ENCODE measurements at places on chromosomes 12 and 14.
A peak's percentile ranks its signal among the peaks of the same experiment; 100 is the strongest.

DNA sequence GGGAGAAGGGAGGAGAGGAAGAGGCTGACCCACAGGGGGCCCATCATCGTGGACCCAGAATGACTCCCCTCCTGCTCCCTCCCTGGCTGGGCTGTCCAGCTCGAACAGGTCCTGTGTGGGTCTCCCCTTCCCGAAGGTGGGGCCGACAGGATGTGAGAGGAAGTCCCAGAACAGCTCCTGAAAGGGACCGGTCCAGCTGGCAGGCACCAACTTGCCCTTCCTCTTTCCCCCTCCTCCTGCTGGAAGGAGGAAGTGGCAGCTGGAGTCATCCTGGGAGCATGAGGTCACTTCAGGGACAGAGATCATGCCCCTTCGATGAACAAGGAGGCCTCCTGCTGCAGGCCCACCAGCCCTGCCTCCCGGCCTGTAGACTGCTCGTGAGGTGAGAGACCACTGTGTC, 35.0 kb upstream of the BEGAIN start:
- DNase-seq, result no peak
- no peak overlapping the region for H3K4me3 ChIP-seq
- peaks cover 15% of the 10 kb centered on the region for H3K4me1 ChIP-seq
- no peaks in the 10 kb centered on the region for H3K36me3 ChIP-seq
- H3K27ac ChIP-seq, result no peak overlapping the region

GRCh38 chr14:98580131-98580678, 691.8 kb downstream of the BCL11B start:
- H3K27ac ChIP-seq, result no peak overlapping the region
- no peak for DNase-seq
- H3K4me3 ChIP-seq, result no peak overlapping the region
- no peaks in the 10 kb centered on the region for H3K27me3 ChIP-seq
- H3K4me1 ChIP-seq, result no peaks in the 10 kb centered on the region
- H3K36me3 ChIP-seq, result no peaks in the 10 kb centered on the region

DNA sequence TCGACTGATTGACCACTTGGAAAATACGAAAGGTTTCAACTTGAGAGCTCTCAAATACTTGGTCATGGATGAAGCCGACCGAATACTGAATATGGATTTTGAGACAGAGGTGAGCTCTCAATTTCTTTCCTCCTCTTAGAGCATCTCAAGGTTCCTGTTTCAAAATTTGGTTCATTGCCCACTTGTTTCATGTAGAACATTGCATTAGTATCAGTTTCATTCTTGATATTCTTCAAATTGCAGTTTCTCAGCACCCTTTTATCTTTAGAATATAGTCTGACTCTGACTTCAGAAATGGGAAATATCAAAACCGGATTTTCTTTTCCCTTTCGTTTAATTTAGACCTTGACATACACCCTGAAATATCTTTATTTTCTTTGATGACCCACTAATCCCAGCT, 8.8 kb downstream of the DDX47 start:
- H3K27me3 ChIP-seq, result no peaks in the 10 kb centered on the region
- no peaks in the 10 kb centered on the region for H3K4me1 ChIP-seq
- no peak overlapping the region for H3K27ac ChIP-seq
- no peaks in the 10 kb centered on the region for H3K36me3 ChIP-seq

DNA sequence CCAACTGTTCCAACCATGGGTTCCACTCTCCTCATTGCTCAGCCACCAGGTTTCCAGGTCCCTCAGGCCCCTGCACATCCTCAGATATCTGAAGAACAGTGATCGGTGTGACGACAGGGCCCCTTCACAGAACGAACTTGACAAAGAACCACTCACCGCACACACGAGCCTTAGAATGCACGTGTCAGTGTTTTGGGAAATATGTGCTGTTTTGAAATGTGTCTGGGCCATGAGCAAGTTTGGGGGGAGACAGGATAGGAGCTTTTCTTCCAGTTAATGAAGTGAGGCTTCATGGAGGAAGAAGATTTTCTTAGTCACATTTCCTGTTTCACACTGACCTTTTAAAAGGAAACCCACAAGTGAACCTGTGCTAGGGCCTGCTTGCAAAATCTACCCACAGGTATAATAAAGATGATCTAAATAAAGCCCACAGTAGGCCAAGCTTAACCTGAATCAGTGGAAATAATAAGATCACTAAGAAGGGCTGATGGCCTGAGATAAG, 58.6 kb downstream of the ZFP36L1 start:
- DNase-seq, result peak; percentile 35
- H3K36me3 ChIP-seq, result no peaks in the 10 kb centered on the region
- H3K27ac ChIP-seq, result no peak overlapping the region
- H3K4me3 ChIP-seq, result no peak overlapping the region
- no peaks in the 10 kb centered on the region for H3K4me1 ChIP-seq

- DNase-seq, result no peak
- no peak overlapping the region for H3K27ac ChIP-seq
- H3K4me3 ChIP-seq, result no peak overlapping the region
- no peaks in the 10 kb centered on the region for H3K27me3 ChIP-seq
- H3K4me1 ChIP-seq, result no peaks in the 10 kb centered on the region
These were observed 128.3 kb downstream of the SLC16A7 start for GRCh38 chr12:59724011-59724695.

DNA sequence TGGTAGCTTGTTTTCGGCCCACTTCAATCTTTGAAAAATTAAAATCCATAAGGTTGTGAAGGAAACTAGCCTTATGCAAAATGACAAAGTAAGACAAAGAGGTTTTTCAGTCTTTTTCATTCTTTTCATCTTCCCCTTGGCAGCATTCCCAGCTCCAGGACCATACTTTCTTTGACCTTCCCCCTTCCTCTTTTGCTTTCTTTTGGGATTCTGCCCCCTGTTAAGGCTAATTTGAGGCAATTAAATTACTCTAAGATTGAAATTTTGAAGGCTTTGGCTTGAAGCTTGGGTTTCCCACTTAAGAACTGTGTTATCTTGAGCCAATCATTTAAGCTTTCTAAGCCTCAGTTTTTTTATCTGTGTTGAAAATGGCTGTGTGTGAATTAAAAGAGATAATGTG, 124.9 kb downstream of the DACT1 start:
- H3K36me3 ChIP-seq, result no peaks in the 10 kb centered on the region
- H3K27me3 ChIP-seq, result no peaks in the 10 kb centered on the region
- H3K4me3 ChIP-seq, result no peak overlapping the region
- DNase-seq, result no peak

DNA sequence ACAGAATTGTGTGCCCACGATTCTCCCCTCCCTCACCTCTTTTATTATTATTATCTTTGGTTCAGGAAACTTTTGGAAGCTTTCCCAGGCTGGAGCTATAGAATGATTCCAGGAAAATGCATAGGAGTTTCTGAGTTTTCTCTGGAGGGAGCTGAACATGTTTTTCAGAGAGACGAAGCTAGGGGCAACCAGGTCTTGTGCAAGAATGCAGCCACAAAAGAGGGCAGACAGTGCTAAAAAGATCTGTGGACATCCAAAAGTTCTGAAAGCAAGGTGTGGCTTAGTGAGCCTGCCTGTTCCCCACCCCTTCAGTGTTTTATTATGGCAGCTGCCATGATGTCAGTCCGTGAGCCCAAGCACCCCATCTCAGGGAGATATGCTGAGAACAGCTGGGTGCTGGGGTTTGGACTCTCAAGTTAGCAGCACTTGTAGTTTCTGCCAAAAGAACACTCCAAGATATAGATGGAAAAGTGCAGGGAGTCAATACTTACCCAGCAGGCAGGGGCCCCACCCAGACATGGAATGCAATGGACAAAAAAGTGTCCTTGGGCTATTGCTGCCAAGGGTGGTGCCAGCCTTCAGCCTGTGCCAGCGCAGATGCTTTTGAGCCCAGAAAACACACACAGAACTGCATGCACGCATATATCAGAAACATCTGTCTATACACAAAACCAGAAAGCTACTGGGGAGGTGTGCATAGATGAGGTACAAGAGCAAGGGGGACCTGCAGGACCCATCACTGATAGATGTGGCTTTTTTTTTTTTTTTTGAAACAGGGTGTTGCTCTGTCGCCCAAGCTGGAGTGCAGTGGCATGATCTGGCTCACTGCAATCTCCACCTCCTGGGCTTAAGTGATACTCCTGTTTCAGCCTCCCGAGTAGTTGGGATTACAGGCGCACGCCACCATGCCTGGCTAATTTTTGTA, 17.0 kb upstream of the IRF2BPL start:
- peak; percentile 67 for DNase-seq
- no peaks in the 10 kb centered on the region for H3K27me3 ChIP-seq

GRCh38 chr12:57724936-57725740, 13.4 kb downstream of the AGAP2 start:
- H3K36me3 ChIP-seq, result no peaks in the 10 kb centered on the region
- H3K27ac ChIP-seq, result no peak overlapping the region
- H3K27me3 ChIP-seq, result no peaks in the 10 kb centered on the region
- no peak overlapping the region for H3K4me3 ChIP-seq

DNA sequence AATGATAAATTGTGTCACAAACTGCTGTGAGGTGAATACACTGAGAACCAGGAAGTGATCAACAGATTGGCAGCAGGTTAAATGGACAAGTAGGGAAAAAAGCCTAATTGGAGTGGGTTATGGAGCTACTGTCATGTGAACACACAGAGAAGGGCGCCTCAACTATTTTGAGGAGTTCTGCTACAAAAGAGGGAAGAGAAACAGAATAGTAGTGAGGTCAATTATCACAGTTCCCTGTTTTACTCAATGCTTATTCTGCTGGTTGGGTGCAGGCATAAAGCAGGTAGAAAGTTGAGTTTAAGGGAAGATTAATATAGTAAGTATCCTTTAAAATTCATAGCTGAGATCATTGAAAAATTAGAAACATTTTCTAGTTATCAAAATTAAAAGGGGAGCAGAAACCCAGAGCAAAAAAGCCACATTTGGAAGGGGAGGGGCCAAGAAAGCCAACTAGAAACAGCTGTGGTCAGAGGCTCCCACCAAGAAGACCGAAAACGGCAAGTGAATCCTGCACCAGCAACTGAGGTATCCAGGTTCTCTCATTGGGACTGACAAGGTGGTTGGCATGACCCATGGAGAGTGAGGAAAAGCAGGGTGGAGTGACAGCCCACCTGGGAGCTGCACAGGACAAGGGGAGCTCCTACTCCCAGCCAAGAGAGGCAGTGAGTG, 105.7 kb downstream of the ZC3H14 start:
- peaks cover 5% of the 10 kb centered on the region for H3K4me1 ChIP-seq
- H3K4me3 ChIP-seq, result no peak overlapping the region

DNA sequence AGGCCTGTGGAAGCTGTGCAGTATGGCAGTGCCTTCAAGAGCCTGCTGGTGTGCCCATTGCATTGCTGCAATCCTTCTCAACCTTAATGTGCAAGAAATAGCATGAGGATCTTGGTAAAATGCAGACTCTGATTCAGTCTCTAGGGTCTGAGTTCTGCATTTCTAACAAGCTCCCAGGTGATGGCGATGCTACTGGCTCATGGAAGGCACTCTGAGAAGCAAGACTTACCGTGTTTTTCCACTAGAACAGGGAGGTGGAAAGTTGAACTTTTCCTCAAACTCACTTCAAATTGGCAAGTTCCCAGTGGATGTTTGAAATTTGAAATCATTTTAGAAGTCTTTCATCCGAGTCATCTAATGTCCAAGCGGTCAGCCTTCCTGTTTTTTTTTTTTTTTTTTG, 55.5 kb downstream of the MYRFL start:
- no peak overlapping the region for H3K27ac ChIP-seq
- no peaks in the 10 kb centered on the region for H3K27me3 ChIP-seq

- H3K27ac ChIP-seq, result no peak overlapping the region
- H3K4me1 ChIP-seq, result no peaks in the 10 kb centered on the region
- no peak overlapping the region for H3K4me3 ChIP-seq
- DNase-seq, result no peak
These were observed 70.7 kb upstream of the LMNTD1 start for GRCh38 chr12:25623816-25624215.

GRCh38 chr14:87944987-87945604, 47.9 kb downstream of the GALC start:
- H3K4me1 ChIP-seq, result no peaks in the 10 kb centered on the region
- no peak for DNase-seq
- no peak overlapping the region for H3K4me3 ChIP-seq
- H3K36me3 ChIP-seq, result peaks cover 11% of the 10 kb centered on the region
- H3K27ac ChIP-seq, result no peak overlapping the region
- no peaks in the 10 kb centered on the region for H3K27me3 ChIP-seq

GRCh38 chr12:126944684-126945083, 1322.3 kb upstream of the TMEM132C start:
- no peaks in the 10 kb centered on the region for H3K4me1 ChIP-seq
- H3K36me3 ChIP-seq, result no peaks in the 10 kb centered on the region
- no peak overlapping the region for H3K4me3 ChIP-seq
- no peaks in the 10 kb centered on the region for H3K27me3 ChIP-seq
- H3K27ac ChIP-seq, result no peak overlapping the region

- H3K4me3 ChIP-seq, result no peak overlapping the region
- no peaks in the 10 kb centered on the region for H3K27me3 ChIP-seq
- peak overlapping the region; percentile 74 for H3K27ac ChIP-seq
- no peaks in the 10 kb centered on the region for H3K36me3 ChIP-seq
These were observed 17.3 kb upstream of the TMPRSS12 start for GRCh38 chr12:50825372-50825838.

DNA sequence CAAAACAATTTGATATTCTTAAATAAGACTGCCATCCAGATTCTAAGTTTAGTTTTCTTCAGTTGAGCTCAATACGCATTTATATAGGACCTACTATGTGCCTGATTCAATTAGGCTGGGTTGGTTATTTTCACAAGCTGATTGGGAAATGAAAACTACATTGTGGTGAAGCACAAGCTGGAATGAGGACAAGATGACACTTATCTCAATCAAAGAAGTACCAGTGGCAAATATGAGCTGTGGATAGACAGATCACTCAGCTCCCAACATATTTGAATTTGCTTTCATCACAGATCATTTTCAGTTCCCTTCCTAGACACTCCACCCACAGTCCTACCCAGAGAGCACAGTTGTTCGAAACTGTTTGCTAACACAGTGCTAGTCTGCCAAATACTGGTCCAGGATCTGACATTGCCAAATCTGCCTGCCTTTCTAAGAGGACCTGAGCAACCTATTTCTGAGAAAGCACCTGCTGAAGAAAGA, 74.7 kb downstream of the LLPH start:
- no peaks in the 10 kb centered on the region for H3K27me3 ChIP-seq
- DNase-seq, result no peak
- H3K4me3 ChIP-seq, result no peak overlapping the region
- H3K36me3 ChIP-seq, result no peaks in the 10 kb centered on the region
- no peak overlapping the region for H3K27ac ChIP-seq

DNA sequence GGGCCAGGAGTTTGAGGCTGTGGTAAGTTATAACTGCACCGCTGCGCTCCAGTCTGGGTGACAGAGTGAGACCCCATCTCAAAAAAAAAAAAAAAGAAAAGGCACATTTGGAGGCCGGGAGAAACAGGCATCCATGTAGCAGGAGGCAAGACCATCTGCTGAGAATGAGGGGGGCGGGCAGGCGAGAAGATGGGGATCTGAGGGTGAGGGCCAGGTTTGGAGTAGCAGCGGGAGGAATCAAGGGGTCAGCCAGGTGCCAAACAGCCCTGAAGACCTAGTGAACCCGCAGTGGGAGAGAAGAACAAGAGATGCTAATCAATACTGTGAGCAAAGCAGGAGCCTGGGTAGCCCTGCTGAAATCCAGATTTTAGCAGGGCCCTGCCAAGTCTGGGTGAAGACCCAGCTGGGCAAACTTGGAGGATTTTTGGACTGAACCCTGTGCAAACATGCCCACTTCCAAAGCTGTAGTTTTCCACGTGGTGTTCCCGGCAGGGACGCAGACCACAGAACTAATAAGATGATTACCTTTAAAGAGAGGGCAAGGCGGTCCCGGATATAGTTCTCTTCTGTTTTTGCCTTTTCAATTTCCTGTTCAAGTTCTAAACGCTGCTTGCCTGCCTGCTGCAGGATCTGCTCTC, 61.0 kb downstream of the NIN start:
- H3K4me3 ChIP-seq, result no peak overlapping the region
- H3K4me1 ChIP-seq, result no peaks in the 10 kb centered on the region
- peaks cover 43% of the 10 kb centered on the region for H3K36me3 ChIP-seq
- no peak for DNase-seq
- H3K27ac ChIP-seq, result no peak overlapping the region
- no peaks in the 10 kb centered on the region for H3K27me3 ChIP-seq
